ENCODE measurements at places on chromosomes 1 and 21. TPM values are rescaled to one million over a fixed set of nuclear protein-coding genes. Genes with fewer than 3 reads are reported as not detected.

GRCh38 chr1:11514366-11514765, 35.4 kb downstream of the DISP3 start:
- no peak for DNase-seq

DNA sequence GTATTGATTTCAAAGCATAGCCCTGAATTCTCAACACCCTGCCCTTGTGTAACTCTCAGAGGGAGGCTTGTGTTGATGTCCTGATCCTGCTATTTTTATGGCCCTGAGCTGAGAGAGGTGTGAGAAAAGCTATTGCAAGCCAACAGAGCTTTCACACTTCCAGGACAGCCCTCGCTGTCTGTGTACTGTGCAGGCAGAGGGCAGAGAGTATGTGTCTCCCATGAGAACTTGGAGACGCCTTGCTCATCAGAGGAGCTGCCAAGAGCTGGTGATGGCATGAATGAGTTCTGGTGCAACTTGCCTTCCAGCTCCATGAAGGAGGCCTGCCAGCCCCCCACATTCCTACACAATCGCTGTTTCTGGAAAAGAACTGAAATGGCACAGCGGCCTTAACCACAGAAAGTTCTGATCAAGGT, 144.1 kb upstream of the AJAP1 start:
- no peak for DNase-seq

- DNase-seq = no peak
Measured at GRCh38 chr1:154759196-154759595, 110.9 kb downstream of the KCNN3 start.

GRCh38 chr1:119714583-119714982, 2.8 kb downstream of the PHGDH start:
- no peak for DNase-seq

DNA sequence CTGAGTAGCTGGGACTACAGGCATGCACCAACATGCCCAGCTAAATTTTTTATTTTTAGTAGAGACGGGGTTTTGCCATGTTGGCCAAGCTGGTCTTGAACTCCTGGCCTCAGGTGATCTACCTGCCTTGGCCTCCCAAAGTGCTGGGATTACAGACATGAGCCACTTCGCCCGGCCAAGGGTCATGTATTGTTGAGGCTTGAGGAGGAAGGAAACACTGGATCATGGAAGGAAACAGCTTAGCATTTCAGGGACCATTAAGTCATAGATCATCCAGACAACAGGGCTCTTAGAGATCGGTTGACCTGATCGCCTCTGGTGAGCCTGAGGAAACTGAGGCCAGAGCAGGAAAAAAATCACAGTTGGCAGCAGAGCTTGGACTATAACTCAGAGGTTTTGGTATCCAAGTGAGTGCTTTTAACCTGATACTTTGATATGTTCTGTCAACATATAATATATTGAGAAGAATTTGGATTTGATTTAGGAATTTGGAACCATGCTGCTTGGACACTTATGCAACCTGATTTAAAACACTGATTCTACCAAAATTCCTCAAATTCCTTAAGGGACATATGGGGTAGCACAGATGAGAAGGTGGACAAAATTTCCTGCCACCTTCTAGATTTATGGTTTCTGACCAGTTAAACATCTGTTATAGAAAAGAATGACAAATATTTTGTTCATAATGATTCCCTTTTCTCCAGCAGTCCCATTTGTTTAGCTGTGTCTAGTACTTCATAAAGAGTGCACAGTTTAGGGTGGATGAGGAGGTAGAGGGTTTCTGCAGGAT, 13.1 kb upstream of the BMP8A start:
- DNase-seq = no peak

- DNase-seq = peak; percentile 43
Measured at GRCh38 chr1:154906621-154907081, 29.9 kb downstream of the PMVK start.

- no peak for DNase-seq
Measured at GRCh38 chr1:97654876-97655585, 265.8 kb downstream of the DPYD start.

- DNase-seq = no peak
Measured at GRCh38 chr1:102219463-102219862, 222.7 kb upstream of the OLFM3 start.

- no peak for DNase-seq
Measured at GRCh38 chr1:154664331-154665002, 56.5 kb upstream of the ADAR start.

DNA sequence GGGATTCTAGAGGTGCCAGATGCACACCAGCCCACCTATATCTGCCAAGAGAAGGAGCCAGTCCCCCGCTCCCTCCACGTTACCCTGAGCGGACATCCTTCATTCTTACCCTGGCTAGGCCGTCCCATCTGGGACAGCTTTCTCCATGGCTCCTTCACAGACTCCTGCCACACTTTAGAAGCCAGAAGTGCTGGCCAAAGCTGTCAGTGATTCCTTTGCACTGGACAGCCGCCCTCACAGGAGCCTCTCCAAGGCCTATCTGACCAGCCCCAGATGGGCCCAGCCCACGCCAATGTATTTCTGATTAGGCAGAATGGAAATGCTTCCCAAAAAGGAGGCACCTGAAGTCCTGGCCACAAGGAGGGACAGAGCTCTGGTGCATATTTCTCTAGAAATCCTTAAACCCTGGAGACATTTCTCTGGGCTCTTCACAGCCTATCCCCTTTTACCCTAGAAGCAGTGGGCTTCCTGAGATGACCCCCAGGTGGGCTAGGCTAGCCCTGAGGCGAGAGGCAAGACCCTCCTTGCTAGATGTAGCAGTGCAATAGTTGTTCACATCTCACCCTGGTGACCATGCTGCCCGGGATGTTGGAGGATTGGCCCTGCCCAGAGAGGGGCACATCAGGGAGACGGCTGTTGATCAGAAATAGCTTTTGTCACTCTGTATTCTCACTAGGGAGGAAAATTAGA, 44.1 kb downstream of the RASSF5 start:
- DNase-seq = no peak

DNA sequence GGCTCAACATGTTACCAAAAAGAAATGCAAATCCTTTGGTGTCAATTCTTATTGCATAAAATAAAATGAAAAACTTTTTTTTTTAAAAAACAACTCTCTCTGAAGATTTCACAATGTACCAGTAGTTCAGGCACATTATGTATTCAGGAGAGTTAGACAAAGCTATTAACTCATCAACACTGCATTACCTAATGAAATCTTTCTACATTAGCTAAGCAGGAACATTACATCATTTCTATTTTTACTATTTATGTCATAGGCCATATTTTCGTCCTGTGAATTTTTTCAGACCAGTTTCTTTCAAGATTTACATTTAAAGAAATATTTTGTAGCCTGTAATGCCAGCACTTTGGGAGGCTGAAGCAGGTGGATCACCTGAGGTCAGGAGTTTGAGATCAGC, 366.2 kb downstream of the USH2A start:
- DNase-seq = no peak

- DNase-seq = no peak
Measured at GRCh38 chr1:212769459-212770167, 22.0 kb downstream of the NSL1 start.

DNA sequence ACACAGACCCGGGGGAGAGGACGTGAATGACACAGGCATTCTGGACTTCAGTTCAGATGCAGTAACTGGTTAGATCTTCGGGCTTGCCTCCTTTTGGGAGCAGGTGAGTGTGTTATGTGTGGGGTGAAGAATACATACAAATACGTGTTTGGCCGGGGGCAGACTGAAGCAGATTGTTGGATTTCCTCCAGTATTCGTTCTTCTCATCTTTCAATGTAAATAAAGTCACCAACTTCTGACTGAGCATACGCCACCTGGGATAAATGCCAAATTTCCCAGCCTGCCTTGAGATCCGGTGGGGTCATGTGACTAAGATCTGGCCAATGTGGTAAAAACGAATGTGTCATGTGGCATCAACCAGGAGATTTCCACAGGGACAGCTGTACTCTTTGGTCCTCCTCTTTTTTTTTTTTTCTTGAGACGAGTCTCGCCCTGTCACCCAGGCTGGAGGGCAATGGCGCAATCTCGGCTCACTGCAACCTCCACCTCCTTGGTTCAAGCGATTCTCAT, 189.8 kb downstream of the RGS7 start:
- DNase-seq = no peak

GRCh38 chr1:161473348-161473747, 31.9 kb upstream of the FCGR2A start:
- no peak for DNase-seq

DNA sequence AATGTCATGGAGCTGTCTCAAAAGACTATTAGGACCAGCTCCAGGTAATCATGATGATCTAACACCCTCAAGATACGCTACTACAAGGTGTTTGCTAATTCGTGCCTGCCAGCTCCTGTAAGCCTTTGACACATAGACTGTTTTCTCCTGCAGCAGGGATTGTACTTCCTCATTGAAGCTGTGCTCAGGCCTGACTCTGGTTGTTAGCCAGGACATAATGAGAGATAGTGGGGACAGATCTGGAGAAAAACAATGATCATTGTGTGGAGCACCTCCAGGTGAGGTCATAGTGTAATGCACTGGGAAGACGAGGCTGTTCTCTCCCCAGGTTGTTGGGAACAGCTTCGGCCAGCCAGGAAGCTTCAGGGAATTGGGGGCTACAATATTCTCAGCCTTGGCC, 94.6 kb downstream of the SETD4 start:
- DNase-seq = peak; percentile 16

- DNase-seq = no peak
Measured at GRCh38 chr1:86154571-86155050, 2.0 kb downstream of the COL24A1 start.

DNA sequence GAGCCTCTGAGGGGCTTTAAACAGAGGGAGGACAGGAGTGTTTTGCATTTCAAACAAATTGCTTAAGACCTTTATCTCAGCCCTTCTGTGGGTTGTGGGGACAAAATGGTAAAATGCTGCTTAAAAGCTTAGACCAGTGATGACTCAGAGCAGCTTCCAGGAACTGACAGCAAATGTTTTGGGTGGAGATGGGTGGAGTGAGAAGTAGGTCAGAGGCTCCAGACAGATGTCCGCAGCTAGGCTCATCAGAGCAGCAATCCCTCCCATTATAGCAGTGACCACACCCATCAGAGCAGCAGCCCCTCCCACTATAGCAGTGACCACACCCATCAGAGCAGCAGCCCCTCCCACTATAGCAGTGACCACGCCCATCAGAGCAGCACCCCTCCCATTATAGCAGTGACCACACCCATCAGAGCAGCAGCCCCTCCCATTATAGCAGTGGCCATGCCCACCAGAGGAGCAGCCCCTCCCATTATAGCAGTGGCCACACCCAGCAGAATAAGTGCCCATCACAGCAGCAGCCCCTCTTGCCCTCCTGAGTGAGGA, 532.2 kb downstream of the MATN1 start:
- peak; percentile 29 for DNase-seq

DNA sequence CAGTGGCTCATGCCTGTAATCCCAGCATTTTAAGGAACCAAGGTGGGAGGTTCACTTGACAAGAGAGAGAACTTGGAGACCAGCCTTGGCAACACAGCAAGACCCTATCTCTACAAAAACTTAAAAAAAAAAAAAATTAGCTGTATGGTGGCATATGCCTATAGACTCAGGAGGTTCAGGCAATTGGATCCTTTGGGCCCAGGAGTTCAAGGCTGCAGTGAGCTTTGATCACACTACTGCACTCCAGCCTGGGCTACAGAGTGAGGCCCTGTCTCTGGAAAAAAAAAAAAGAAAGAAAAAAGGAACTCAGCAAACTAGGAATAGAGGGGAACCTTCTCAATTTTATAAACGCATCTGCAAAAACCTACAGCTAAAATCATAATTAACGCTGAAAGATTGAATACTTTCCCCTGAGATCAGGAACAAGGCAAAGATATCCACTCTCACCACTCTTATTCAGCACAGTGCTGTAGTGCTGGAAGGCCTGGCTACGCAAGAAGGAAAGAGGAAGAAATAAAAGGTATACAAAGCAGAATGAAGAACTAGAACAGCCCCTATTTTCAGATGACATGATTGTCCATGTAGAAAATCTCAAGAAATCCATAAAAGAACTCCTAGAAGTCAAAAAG, 21.6 kb downstream of the HSF2BP start:
- no peak for DNase-seq

- DNase-seq = no peak
Measured at GRCh38 chr1:111882986-111883560, 106.4 kb downstream of the KCND3 start.

GRCh38 chr1:202658251-202658759, 51.9 kb downstream of the SYT2 start:
- DNase-seq = no peak

- DNase-seq = no peak
Measured at GRCh38 chr1:230463326-230463725, 37.2 kb upstream of the PGBD5 start.

GRCh38 chr1:218350035-218350525, 4.9 kb downstream of the TGFB2 start:
- DNase-seq = no peak

- no peak for DNase-seq
Measured at GRCh38 chr1:66679140-66679539, 73.1 kb upstream of the DYNLT5 start.

- no peak for DNase-seq
Measured at GRCh38 chr1:186899577-186899976, 70.8 kb downstream of the PLA2G4A start.

DNA sequence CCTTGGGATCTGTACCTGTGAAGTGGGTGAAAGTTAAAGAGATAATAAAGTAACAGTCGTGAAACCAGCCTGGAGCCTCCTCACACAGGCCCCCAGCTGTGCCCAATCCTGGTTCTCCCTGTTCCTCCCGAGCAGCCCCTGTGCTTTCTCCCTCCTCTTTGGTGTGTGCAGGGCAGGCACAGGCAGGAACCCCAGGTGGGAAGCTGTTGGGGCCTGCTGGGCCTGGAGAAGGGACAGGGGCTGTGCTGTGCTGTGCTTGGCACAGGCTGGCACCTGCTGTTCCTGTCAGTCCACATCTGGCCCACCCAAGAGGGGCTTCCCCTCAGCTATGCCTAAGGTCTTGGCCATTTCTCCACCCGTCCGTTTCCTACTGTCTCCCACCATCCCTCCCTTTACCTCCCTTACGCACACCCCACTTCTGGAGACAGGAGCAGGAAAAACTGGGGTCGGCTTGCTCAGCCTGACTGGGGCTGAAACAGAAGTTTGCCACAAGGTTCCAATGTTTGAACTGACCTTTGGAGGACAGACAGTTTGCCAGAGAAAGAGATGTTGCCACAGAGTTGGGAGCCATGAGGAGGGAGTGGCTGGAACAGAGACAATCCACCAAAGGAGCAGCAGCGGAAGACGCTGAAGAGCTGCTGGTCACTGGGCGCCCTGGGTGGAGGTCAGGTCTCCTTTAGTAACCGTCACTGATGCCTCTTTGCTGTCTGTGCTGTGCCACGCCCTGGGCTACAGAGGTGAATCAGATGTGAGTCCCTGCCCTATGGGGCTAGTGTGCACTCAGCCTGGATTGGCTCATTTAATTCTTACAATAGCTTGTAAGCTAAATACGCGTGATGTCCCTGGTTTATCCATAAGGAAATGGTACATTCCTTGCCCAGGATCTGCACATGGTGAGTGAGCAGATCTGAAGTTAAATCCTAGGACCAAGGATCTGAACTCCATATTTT, 18.8 kb upstream of the ARTN start:
- no peak for DNase-seq

Gene RIMKLA
- 18.9 TPM for total RNA-seq

Gene CHIT1
- total RNA-seq = 0.13 TPM

Gene PIP5K1A
- total RNA-seq = 39.2 TPM

Gene KCNJ9
- total RNA-seq = 0.47 TPM

Gene OR2T11
- total RNA-seq = not detected

Gene TDRD10
- 0.72 TPM for total RNA-seq

All from mucosa of descending colon (tissue), 3 donors.